ENCODE measurements at places on chromosomes 7 and 10.

DNA sequence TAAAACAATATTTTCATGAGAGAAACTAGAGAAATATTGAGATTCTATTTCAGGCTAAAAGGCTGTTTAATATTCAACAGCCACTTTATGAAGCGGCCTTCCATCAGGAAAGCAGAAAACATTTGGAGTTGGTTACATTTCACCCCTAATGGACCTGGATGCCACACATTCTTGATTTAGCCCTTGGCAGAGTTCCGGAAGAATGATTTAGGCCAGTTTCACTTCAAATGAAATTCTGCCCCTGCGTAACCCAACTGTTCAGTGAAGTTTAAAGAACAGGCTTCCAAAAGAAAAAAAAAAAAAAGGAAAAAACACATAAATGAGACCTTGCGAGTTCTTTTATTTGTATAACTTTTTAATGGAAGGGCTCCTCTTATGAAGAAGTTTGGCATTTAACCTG lies 239.2 kb upstream of the AKR1E2 start:
- no peak for DNase-seq

DNA sequence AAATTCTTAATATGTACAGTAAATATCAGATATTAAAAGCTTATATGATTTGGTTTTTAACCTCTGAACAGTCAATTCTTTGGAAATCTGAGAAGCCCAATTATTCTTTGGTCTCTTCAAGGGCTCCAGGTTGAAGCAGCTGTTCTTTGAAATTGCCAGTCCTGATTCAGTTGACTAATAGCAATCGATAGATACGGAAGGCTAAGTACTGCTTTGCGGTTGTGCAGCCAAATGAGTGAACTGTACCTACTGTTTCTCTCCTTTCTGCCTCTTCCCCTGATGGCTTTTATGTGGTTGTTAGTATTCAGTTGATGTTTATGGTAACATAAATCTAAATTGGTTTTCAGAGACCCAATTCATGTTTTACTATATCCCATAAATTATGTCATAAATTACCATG lies 103.1 kb upstream of the RPA3 start:
- DNase-seq, result no peak

DNA sequence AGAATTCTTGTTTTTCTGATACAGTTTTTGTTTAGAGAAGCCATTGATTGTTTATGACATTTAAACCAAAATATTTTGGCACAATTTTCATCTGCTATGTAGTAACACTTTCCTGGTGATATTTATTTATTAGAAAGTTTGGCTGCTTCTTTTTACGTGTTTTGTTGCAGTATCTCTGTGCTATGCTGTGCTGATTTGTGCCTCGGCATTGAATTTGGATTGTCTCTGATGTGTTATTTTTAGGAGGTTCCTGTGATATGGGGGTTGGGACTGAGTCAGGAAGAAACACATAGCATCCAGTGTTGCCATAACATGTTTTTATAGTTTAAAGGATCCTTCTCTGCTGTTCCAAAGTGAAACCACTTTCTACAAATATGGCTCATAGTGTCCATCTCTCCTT lies 1197.7 kb upstream of the LRRN3 start:
- no peak for DNase-seq

GRCh38 chr10:98363220-98363619 lies 51.8 kb downstream of the PYROXD2 start:
- no peak for DNase-seq

DNA sequence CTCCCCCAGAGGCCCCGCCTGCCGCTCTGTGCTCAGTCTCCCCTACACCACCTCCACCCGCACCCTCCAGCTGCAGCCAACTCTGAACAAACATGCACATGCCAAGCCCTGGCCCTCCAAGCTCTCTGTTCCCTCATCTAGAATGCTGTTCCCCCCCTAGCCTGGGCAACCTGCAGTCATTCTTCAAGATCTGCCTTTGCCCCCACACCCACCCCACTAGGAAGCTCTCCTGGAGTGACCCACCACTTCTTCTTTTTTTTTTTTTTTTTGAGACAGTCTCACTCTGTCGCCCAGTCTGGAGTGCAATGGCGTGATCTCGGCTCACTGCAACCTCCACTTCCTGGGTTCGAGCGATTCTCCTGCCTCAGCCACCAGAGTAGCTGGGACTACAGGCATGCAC lies 13.7 kb downstream of the MYL10 start:
- no peak for DNase-seq

DNA sequence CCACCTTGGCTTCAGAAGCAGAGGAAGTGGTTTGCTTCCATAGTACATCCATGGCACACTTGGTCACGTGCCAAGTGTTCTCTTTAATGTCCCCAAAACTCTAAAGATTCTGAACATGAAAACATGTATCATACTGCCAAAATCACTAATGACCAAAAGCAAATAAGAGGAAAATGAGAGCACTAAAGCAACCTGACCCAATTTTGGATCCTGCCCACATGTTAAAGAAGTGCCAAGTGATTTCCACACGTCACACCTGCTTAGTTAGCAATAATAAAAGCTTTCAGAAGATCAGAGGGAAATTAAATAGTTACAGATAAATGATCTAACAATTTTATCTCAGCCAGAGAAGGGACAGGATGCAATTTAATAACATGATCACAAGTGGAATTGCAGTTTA lies 1170.0 kb downstream of the XPNPEP1 start:
- no peak for DNase-seq

GRCh38 chr10:86375204-86375603 lies 8.6 kb upstream of the GRID1 start:
- no peak for DNase-seq

DNA sequence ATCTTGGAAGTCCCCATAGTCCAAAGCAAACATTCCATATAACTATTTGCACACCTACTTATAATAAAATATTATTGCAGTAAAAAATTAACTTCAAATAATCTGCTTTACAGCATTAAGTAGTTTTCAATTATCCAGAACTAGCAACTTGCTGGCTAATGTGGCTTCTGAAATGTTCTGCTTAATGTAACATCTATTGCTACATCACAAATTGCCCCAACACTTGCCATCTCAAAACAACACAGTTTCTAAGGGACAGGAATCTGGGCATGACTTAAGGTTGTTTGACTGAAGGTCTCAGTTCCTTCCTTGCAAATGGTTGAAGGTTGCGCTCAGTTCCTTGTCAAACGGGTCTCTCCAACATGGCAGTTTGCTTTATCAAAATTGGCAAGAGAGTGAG lies 378.5 kb upstream of the SEMA3C start:
- no peak for DNase-seq

DNA sequence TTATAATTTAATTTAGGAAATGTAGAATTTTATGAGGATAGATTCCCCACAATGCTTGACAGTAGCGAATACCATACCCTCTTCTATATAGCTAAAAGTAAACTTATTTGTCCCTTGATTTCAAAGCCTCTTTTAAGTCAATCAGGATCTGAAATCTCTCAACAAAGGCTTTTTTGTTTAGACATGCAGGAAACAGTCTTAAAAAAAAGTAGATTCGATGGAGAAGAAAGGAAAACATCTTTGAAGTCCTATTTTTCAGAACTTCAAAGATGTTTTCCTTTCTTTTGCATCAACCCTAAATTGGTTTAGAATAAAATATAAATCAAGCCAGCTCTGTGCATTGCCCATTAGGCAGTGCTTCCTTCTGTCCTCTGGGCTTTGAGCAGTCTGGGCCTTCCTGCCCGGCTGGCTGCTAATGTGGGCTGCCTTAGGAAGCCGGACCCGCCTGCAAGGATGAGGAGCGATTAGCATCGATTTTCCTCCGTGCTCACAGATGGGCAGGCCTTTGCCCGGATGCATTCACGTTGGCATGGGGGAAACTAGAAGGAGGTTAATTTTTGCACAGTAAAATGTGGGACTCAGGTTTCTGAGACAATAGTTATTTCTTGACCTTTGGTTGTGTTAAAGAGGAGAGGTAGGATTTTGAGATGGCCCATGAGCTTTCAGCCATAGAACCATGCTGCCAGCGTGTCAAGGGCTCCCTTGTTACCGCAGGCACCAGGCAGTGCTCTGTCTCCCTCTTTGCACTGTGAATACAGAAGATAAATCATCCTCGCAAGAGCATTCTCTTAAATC lies 15.5 kb downstream of the MSRB2 start:
- no peak for DNase-seq

- DNase-seq, result no peak
Observed at GRCh38 chr7:66216687-66217086, 11.6 kb downstream of the TPST1 start.

- DNase-seq, result no peak
Observed at GRCh38 chr7:135664046-135664589, 1.8 kb downstream of the STMP1 start.

Measured in stimulated activated CD4-positive, alpha-beta T cell treated with anti-CD3 and anti-CD28 coated beads, Interleukin-1b, Interleukin-23, amount 100 ng/mL, for 1 hour (primary cell).